ENCODE measurements at places on chromosomes 6 and 20.

GRCh38 chr20:25220021-25220730 is 24.7 kb downstream of the ENTPD6 start:
- DNase-seq = no peak

DNA sequence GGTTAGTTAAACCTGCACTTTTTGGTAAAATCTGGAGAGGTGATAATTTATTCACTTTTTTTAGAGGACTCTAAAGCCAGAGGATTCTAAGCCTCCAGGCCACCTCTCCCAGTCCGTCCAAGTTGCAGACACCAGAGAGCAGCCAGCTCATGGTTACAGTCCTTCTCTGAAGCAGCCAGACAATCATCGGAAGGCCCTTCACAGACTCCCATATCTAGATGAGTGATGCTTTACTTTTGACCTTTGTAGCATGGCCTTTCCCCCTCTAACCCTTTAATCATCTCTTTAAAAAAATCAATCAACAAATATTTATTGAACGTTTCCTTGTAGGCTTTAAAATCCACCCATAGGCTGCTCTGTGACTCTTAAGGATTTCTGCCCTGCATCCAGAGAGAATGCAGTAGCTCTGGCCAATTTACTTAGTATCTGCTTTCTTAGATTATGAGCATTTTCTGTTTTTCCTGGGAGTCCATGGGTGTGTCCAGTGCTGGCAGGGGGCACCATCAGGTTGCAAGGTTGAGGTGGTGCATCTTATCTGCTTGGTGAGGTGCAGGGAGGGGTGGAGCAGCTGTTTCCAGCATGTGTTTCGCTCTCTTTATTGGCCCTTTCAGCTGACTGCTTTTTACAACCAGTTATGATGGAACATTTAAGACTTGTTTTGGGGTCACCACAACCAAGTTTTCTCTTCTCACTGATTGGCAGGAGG is 58.6 kb downstream of the JARID2 start:
- no peak for DNase-seq

GRCh38 chr20:41366546-41367392 is at the start of gene EMILIN3:
Gene EMILIN3, minus strand, starts transcription at chr20:41366818. Its CDS starts 184 bp downstream, at chr20:41366634.
- DNase-seq = no peak

DNA sequence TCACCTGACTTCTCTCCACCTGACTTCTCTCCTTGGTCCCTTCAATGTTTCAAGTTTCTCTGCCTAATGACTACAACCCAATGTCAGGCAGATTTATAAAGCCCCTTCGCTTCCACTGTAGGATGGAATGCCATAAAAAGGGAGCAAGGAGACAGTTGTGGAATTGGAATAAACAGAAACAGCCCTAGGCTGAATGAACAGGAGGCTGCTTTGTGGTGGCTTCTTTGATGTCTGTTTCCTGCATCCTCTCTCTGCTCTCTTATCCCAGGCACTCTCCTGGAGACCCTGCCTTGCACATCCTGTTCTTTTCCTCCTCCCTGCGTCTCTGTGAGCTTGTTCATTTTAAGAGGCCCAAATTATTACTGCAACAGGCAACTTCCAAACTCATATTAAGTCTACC is 16.9 kb downstream of the MUCL3 start:
- no peak for DNase-seq

DNA sequence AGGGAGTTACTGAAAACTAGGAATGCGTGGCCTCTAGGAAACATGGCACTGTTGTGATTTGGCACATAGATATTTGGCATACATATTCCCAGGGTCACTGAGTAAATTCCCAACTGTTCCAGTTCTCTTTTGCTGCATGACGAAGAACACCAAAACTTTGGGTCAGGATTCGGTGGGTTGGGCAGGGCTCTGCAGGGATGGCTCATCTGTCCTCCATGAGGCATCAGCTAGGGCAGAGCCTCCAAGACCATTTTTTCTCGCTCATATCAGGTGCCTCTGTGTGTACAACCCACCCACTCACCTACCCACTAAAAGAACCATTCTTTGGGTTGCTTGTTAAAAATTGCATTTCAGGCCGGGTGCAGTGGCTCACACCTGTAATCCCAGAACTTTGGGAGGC is 57.1 kb downstream of the SSR1 start:
- DNase-seq = no peak

DNA sequence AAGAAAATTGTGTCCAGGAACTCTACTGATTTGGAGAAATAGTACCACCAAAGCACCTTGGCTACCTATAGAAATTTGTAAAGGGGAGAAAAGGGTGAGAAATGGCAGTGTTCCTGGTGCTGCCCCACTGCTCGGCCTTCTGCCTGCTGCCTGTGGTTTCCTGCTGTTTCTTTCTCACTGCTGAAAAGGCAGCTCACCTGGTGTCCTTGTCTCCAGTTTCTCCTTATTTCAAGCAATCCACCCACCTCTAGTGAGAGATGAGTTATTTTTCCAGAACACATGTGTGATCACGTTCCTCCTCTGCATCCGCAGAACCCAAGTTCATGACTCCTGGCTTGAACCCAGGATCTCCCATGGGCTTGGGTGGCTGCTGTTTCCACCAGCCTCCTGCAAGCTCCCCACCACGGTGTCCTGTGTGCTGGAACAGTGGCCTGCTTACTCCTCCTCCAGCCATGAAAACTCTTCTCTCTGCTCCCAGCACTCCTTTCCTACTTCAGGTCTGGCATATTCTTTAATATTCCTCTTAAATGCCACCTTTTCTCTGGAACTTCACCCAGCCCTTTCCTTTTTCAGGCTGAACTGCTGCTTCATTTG is 48.9 kb downstream of the ELOVL2 start:
- DNase-seq = no peak

DNA sequence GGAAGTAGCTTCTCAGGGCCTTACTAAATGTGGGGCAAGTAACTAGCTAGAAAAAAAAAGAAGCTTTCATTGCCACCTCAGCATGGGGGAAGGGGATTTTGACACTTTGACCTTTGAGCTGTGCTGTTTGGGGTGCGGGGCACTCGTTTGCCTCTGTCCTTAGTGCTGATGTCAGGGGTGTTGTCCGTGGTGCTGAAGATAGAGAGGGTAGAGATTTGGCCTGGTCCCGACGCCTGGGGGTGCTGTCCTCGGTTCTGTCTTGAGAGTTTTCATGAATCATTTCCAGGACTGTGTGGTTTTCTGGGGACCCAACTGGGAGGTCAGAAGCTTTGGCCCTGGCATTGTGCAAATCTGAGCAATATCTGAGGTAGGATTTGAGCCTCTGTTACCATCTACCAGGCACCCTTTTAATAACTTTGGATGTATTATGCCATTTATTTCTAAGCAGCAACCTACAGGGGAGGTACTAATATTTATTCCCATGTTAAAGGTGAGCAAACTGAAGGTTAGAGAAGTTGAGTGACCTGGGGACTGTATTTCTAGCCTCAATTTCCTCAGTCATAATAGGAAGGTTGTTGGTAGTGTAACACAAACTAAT is 78.0 kb downstream of the DLGAP4 start:
- no peak for DNase-seq

DNA sequence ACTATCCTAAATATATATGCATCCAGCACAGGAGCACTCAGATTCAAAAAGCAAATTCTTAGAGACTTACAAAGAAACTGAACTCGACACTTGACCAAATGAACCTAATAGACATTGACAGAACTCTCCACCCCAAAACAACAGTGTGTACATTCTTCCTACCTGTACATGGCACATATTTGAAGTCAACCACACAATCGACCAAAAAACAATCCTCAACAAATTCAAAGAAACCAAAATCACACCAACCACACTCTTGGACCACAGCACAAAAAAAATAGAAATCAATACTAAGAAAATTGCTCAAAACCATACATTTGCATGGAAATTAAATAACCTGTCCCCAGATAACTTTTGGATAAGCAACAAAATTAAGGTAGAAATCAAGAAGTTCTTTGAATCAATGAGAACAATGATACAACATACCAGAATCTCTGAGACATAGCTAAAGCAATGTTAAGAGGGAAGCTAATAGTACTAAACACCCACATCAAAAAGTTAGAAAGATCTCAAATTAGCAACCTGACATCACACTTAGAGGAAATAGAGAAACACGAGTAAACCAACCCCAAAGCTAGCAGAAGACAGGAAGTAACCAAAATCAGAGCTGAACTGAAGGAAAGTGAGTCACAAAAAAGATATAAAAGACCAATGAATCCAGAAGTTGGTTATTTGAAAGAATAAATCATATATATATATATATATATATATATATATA is 12.5 kb upstream of the TREM1 start:
- no peak for DNase-seq

DNA sequence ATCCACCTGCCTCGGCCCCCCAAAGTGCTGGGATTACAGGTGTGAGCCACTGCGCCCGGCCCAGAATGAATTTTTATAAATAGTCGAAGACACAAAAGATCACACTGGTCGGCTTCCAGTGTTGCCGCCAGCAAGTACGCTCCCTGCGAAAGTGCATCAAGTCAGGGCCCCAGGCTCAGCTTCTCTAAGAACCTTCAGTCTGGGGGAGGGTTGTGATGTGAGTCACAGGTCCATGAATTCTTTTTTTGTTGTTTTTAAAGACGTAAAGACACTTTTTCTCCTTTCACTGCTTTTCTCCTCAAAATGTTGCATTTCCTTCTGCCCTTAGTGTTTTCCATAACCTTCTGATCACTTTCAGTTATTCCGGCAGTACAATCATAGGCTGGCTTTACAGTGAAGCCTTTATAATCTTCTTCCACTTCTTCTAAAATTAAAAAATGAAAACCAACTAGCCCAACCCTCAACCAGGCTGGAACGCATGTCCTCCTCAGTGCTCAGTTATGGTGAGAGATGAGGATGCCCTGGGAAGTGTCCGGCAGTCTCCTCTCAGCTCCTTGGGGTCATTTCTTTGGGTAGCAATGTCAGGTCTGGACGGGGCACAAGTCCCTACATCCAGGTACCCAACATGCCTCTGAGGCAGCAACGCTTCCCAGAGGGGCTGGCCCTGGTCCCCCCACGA is 66.6 kb downstream of the CSE1L start:
- no peak for DNase-seq

- DNase-seq = no peak
Observed at GRCh38 chr6:169714595-169714994, 9.7 kb downstream of the PHF10 start.

- no peak for DNase-seq
Observed at GRCh38 chr6:123838505-123839234, 35.0 kb downstream of the NKAIN2 start.

GRCh38 chr20:33463332-33464101 is 20.0 kb upstream of the SNTA1 start:
- no peak for DNase-seq

GRCh38 chr6:82624251-82624650 is 260.6 kb downstream of the TPBG start:
- no peak for DNase-seq

- no peak for DNase-seq
Observed at GRCh38 chr6:144845186-144845585, 560.1 kb downstream of the UTRN start.

DNA sequence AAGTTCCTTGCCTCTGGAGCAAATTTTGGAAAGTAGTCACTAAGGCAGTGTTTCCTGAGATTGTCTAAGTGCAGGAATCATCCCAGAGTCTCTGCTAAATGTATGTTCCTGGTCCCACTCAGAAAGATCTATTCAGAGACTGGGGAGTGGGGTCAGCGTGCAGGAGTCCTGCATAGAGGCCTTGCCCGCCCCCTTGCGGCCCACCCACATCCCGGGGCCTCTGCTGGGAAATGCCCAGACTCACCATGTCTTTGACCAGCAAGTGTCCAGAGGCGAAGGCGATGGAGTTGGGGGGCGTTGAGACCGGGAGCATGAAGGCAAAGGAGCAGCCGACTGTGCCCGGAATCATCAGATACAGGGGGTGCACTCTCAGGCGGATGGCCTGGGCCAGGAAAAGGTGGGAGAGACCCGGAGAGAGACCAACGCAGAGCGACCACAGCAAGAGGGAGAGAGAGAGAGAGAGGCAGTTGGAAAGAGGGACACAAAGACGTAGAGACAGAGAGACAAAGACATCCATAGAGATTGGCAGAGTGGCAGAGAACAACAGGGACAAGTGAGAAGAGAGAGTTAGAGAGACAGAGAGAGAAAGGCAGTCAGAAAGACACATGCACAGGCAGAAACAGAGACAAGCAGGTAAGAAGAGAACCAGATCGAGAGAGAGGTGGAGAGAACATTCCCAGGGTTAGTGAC is 12.9 kb upstream of the OCSTAMP start:
- no peak for DNase-seq

DNA sequence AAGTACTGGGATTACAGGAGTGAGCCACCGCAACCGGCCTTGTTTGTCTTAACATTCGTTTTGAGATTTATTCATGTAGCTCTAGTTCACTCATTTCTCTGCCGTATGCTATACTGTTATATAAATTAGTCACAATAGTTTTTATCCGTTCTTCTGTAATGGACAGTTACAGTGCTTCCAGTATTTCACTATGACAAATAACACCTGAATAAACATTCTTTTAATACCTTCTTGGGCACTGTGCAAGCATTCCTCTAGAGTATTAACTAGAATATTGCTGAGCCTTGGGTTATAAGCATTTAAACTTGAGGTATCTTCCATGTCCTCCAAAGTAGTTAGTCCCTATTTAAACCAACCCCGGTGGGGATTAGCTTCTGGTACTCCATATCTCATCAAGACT is 45.6 kb downstream of the STK38 start:
- DNase-seq = no peak

- no peak for DNase-seq
Observed at GRCh38 chr20:44810391-44811149, at the start of gene RIMS4. Gene RIMS4, minus strand, starts transcription at chr20:44810546. Its CDS starts 275 bp downstream, at chr20:44810271.

GRCh38 chr6:13496513-13497190 is 9.3 kb upstream of the GFOD1 start:
- DNase-seq = no peak

DNA sequence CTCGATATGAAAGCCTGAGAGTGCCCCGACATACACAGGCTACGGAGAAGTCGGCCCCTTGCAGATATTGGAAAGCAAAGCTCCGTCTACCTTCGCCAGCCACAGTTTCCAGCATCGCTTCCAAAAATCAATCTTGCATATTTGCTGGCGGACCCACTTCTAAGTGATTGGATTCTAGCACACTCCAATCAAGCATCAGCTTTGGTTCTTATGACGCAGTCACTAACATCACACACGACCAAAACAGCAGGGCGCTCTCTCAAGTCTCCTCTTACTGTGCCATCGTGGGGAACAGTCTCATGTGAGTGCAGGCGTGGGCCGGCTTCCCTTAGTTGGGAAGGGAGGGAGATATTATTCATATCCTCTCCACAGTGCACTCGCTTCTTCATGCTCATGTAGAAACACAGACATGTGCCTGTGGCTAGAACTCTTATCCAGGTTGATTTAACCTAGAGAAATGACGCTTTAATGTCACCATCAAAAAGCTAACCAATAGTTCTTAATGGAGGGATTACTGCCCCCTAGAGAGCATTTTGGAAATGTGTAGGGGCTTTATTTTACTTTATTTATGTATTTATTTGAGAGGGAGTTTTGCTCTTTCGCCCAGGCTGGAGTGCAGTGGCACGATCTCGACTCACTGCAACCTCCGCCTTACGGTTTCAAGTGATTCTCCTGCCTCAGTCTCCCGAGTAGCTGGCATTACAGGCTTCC is 229.8 kb downstream of the SOD2 start:
- no peak for DNase-seq

All from stimulated activated CD4-positive, alpha-beta T cell treated with anti-CD3 and anti-CD28 coated beads, Interleukin-1b, Interleukin-23, amount 100 ng/mL, for 1 hour (primary cell).